ENCODE measurements at places on chromosomes 16 and 17. TPM values are rescaled to one million over a fixed set of nuclear protein-coding genes. Genes with fewer than 3 reads are reported as not detected.

DNA sequence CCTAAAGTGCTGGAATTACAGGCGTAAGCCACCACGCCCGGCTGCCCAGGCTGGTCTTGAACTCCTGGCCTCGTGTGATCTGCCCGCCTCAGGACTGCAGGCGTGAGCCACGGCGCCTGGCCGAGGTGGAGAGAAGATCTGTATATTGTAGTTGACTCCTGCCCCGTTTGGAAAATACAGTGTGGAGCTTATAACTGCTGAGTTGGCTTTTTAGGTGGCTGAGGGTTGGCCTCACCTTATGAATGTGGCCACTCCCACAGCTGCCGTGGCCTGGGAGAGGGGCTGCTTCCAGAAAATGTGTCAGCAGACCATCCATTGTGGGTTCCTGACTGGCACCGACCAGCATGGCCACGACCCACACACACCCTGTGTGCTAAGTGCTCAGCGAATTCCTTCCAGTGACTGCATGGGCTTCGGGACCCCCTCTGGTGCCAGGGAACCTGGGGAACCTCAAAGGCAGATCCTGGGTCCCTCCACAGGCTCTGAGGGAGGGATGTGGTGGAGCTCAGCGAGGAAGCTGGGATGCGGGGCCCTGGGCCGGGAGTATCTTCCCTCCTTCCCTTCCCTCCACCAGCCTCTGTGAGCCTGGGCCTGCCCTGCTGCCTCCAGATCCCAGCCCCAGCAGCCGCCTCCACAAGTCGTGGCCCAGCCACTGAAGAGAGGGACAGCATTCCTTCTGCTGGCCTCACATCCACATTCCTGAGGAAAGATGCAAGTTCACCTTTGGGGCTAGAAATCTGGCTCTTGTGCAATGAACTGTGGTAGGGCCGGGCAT lies 10.9 kb upstream of the RAB11FIP3 start:
- H3K4me3 ChIP-seq = no peak overlapping the region
- no peak overlapping the region for H3K27ac ChIP-seq
- DNase-seq = no peak
- peaks cover 18% of the 10 kb centered on the region for H3K36me3 ChIP-seq
- no peaks in the 10 kb centered on the region for H3K4me1 ChIP-seq

DNA sequence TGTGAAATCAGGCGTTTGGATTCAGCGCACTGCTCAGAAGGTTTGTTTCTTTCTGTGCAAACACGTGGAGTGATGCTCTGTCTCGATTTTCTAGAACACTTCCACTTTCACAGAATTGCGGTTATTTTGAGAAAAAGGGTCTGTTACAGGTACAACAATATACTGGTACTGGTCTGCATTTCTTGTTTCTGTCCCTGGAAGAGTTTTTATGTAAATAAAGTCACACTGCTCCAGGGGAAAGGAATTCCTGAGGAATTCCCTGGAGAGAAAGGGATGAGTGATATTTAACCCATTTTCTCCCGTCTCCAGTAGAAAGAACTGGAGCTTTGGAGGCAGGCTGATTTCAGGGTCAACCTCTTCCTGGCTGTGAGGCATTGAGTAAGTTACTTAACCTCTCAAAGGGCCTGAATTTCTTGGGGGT lies 16.2 kb upstream of the RMI2 start:
- peaks cover 31% of the 10 kb centered on the region for H3K4me1 ChIP-seq
- no peaks in the 10 kb centered on the region for H3K36me3 ChIP-seq
- no peaks in the 10 kb centered on the region for H3K27me3 ChIP-seq
- H3K4me3 ChIP-seq = no peak overlapping the region

DNA sequence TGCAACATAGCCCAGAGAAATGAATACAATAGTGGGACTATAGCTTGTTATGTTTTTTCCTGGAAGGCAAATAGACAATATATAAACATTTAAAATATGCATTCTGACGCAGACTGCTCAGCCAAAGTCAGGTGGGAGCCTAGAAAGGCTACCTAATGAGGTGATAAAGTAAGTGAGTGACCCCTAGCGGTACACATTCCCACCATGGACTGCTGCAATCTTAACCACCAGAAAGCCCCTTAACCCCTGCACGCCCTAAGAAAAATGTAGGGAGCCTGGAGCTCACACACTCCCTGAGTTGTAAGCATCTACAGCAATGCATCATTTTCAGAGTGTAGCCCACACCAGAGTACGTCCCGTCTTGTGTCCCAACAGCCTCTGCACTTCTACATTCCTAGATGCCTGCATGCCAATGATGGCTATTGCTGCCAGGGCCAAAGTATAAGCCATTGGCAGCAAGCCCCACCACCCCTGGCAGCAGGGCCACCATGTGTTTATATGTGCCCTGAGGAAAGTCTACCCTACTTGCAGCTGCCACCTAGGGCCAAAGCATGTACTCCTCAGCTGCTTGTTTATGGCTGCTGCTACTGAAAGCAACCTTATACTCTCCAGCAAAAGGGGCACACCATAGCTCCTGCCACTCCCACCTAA lies 127.6 kb downstream of the KIF2B start:
- no peaks in the 10 kb centered on the region for H3K36me3 ChIP-seq
- H3K4me1 ChIP-seq = no peaks in the 10 kb centered on the region
- no peak overlapping the region for H3K4me3 ChIP-seq
- H3K27ac ChIP-seq = no peak overlapping the region
- no peaks in the 10 kb centered on the region for H3K27me3 ChIP-seq

GRCh38 chr17:77177002-77177741 lies 36.4 kb downstream of the SEC14L1 start:
- H3K36me3 ChIP-seq = peaks cover 23% of the 10 kb centered on the region
- H3K27me3 ChIP-seq = no peaks in the 10 kb centered on the region
- H3K27ac ChIP-seq = peak overlapping the region; percentile 23
- peaks cover 94% of the 10 kb centered on the region for H3K4me1 ChIP-seq
- DNase-seq = no peak
- no peak overlapping the region for H3K4me3 ChIP-seq

DNA sequence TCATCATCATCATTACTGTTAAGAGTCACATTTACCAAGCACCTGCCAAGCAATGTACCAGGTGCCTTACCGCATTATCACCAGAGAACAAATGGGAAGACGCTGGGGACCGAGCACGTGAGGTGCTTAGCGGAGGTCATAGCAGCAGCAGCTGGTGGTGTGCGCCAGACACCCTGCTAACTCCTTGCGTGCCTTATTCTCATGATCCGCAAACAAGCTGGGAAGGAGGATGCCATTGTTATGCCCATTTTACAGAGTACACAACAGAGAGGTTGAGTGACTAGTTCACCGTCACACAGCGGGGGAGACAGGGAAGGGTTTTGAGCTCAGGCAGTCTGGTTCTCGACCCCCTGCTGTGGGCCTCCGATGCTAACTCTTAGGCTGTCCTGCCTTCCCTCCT lies 7.3 kb downstream of the ATP2A3 start:
- no peaks in the 10 kb centered on the region for H3K36me3 ChIP-seq
- H3K27me3 ChIP-seq = peaks cover 11% of the 10 kb centered on the region
- DNase-seq = no peak
- no peak overlapping the region for H3K27ac ChIP-seq

Gene ULK2
- total RNA-seq = 19.1 TPM

Gene CTRB1
- not detected for total RNA-seq
